ENCODE measurements at places on chromosomes 12 and 14.

- peak; percentile 1 for DNase-seq
Measured at GRCh38 chr12:43444940-43445564, 107.0 kb downstream of the ADAMTS20 start.

GRCh38 chr12:113440947-113441782 lies 19.0 kb downstream of the SDSL start:
- no peak for DNase-seq

DNA sequence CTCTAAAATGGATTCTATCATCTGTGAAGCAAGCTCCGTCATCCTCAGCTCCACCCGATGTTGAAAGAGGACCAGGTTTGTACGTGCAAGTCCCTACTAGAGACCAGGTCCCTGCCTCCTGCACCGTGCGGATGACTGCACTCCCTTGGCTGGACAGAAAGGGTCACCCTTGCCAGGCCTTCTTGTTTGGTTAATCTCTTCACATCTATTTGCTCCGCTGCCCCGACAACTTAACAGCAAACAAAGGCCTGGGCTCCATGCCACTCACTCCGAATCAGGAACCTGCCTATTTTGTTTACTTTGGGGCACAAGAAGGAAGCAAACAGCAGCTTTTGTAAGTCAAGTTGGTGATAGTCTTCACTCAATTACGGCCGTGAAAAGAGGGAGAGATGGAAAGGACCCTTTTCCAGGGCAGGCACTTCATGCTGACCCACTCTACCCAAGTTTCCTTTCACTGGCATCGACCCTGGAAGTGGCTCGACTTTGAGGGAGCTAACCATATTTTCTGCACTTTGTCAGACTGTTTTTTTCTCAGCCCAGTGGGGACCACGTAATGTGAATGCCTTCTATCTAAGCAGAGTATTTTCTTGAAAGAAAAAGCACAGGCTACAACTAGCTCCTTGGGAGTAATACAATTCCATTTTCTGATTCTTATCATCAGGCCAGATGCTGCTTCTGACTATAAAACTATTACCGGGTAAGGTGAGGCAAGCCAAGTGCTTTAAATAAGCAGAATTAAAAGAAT lies 202.6 kb downstream of the FOXN3 start:
- DNase-seq, result no peak

- DNase-seq, result no peak
Measured at GRCh38 chr12:66270613-66271012, 31.7 kb upstream of the HELB start.

DNA sequence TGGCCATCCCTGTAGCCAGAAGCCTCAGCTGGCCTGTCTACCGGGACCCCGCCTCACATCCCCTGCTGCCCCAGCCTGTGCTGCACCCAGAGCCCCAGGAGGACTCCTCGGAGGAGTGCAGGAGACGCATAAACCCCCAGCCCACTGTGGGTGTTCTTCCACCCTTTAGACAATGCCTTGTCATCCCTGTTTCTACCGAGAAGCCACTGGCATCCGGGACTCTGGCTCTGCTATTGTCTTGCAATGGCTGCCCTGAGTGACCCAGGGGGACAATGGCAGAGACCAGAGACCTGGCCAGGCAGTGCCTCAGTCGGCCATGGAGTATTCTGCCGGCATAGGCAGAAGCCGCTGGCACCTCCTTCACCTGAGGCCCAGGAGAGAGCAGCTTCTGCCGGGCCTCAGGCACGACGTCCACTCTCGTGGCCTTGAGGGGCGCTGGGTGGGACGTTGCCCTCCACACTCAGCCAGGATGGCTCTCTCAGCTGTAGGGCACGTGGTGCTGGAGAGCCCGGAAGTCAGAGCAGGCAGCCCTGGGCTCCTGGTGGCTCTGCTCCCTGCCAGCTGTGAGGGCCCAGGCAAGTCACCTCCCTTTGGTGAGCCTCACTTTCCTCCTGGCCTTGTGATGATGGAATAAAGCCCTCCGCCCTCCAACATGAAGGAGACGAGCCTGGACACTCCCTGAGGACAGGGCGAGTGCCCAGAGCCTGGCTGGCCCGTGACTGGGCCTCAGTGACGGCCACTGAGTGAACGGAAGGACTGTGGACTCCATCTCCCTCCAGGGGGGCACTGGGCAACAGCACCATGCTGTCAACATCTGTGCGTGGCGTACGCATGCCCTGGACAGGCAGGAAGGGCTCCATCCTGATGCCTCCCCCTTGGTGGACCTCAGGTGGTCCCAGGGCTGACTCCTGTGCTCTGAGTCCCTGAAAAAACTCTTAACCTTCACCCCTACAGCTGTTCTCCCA lies 41.0 kb downstream of the TRAFD1 start:
- DNase-seq, result no peak

- DNase-seq, result no peak
Measured at GRCh38 chr14:79204591-79204990, 1006.7 kb downstream of the DIO2 start.

DNA sequence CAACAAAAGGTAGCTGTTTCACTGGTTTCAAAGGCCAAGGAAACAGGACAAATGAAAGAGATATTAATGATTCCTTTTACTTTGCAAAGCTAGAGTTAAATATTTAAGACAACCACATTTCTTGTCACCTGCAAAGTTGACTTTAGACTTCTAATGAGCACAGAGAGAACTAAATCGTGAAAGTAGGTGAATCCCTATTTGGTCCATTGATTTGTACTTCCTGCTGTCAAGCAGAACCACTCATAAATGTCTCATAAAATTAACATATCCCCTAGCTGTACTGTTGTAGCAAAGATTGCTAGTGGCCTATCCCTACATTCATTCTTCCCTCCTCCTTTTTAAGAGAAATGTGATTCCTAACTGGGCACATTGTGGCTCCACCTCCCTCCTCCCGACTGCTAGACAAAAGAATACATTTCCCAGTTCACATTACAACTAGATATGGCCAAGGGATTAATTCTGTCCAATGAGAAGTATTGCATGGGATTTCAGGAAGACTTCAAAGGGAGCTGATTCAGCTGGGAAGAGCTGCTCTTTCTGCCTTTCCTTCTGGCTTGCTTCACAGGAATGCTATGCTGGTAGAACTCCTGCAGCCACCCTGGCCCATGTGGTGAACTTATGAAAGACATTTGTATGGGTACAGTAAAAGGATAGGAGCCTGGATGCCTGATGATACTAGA lies 227.5 kb upstream of the ABCD2 start:
- no peak for DNase-seq

- no peak for DNase-seq
Measured at GRCh38 chr12:1936406-1937320, 18.2 kb upstream of the CACNA2D4 start.

GRCh38 chr12:46711756-46712155 lies 114.0 kb downstream of the SLC38A4 start:
- no peak for DNase-seq

DNA sequence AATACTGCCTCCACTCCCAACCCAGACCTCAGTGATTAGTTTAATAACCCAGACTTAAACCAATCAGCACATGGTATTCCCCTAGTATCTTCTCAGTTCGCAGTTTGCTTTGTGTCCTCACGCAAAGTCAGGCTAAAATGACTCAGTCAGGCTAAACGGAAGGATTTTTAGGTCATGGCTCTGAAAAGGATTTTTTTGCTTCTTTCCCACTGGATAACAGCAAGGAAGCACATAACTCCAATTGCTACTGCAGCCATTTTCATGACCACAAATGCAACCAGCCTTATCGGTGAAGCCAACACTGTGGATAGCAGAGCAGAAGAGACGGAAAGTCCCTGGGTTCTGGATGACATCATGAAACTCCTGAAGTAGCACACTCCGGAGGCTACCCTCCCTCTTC lies 67.7 kb downstream of the ZC3H14 start:
- no peak for DNase-seq

GRCh38 chr14:89013098-89013504 lies 188.7 kb downstream of the TTC8 start:
- DNase-seq, result peak; percentile 46

DNA sequence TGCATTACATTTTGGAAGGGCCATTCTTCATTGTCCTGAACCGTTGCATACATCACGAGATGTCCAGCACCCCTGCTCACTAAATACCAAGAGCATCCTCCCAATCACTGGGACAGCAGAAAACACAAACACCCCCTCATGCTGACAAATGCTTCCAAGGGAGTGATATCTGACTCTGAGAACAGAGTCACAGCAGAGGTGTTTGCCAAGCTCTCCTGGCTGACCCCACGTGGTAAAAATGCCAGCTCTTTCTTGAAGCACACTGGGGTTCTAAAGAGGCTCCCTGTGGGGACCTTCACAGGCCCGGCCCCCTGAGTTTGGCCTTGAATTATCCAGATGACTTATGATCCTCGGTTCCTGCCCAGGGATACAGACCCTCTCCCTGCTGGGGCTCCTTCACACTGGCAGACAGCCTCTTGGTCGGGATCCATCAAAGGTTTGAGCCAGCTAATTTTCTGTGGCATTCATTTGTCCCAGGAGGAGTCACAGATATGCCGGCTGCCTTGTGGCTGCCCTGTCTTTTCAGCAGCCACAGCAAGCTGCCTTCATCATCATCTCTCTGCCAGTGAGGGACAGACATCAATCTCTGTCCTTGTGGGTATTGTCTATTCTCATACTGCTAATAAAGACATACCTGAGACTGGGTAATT lies 43.1 kb upstream of the PSMC1 start:
- DNase-seq, result no peak

GRCh38 chr12:102503056-102503681 lies 22.8 kb upstream of the IGF1 start:
- DNase-seq, result no peak

- no peak for DNase-seq
Measured at GRCh38 chr12:132620899-132621656, 2.5 kb downstream of the P2RX2 start.

GRCh38 chr12:2588345-2588744 lies 206.4 kb upstream of the FKBP4 start:
- no peak for DNase-seq

GRCh38 chr12:96434107-96434506 lies 33.9 kb upstream of the CDK17 start:
- DNase-seq, result peak; percentile 47

- DNase-seq, result no peak
Measured at GRCh38 chr14:48546996-48547395, 871.6 kb upstream of the MDGA2 start.

DNA sequence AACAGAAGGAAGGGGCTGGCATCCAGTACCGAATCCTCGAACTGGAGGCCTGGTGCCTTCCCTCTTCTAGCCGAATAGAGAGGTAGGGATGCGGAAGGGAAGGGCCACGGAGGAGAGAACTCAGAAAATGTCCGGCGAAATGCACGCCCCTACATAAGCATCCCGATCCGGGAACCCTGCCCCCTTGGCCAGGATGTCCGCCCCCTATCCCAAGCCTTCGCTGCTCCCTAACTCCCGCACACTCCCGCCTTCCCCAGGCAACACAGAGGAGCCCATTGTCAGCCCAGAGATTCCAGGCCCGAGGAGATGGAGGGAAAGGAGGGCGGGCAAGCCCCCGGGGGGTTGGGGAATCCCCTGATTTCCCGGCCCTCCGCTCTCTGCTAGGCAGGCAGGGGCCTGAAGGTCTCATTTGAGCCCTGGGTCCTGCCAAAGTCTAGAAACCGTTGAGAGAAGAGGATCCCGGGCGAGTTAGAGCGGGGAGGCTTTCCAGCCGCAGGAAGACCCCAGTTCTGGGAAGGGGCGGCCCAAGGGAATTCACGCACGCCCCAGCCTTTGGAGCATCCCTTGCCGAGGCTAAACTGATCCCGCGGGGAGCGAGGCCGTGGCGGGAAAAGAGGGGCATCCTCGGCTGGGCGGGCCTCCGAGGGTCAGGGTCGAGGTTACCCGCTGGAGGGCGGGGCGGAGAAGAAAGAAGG lies 569 bp upstream of the ARHGEF40 start:
- no peak for DNase-seq

DNA sequence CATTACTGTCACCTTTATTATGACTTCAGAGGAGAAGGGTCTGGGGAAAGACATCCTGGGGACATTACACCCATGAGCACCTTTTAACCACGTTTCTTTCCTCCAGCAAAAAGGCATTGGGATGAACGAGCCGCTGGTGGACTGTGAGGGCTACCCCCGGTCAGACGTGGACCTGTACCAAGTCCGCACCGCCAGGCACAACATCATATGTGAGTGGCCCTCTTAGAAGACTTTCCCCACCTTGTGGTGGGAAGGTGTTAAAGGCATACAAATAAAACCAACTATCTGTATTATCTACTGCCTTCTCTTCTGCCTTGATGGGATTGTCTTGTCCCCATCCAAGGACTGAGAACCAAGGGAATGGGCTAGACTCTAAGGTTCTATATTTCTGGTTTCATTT lies 6.0 kb downstream of the PSMD9 start:
- peak; percentile 30 for DNase-seq

DNA sequence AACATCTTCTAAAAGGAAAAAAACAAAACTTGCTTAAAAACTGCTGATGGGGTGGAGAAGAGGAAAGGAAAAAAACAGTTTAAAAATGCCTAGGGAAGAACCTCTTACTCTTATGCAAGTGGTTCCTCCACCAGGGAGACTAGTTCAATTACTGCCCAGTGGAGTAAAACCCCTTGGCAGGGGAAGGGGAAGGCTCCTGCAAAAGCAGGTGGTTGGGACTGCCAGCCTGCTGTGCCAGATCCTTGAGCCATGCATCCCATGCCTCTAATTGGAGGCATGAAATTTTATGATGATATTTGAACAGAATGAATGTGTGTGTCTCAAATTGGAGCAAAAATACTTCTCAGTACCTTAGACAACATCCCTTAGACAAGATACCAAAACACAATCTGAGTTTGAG lies 118.8 kb downstream of the FSCB start:
- no peak for DNase-seq

DNA sequence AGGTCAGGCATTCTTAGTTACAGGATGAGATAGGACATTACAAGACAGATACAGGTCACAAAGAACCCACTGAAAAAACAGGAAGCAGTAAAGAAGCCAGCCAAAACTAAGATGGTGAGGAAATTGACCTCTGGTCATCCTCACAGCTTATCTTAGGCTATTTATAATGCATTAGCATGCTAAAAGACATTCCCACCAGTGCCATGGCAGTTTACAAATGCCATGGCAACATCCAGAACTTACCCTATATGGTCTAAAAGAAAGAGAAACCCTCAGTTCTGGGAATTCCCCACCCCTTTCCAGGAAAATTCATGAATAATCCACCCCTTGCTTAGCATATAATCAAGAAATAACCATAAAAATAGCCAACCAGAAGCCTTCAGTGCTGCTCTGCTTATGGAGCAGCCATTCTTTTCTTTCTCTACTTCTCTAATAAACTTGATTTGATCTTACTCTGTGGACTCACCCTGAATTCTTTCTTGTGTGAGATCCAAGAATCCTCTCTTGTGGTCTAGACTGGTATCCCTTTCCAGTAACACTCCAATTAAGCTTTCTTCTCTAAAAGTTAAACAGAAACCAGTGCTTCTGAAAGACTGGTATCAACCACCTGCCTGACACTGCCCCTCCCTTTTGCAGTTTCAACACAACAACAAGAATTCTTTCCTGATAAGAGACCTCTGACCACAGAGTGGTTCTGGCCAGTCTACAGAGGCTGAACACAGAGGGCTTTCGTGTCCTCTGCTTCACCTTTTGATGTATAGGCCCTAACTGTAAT lies 86.9 kb downstream of the BCAT1 start:
- DNase-seq, result no peak

GRCh38 chr14:51786227-51786626 lies 74.2 kb upstream of the GNG2 start:
- DNase-seq, result no peak

- no peak for DNase-seq
Measured at GRCh38 chr14:52876311-52876710, 74.5 kb downstream of the FERMT2 start.

- no peak for DNase-seq
Measured at GRCh38 chr12:89935850-89936249, 227.2 kb upstream of the ATP2B1 start.

GRCh38 chr14:63764103-63764502 lies 36.2 kb upstream of the SGPP1 start:
- no peak for DNase-seq

Measured in HTR-8/SVneo (cell line).